ENCODE measurements at places on chromosomes 5 and 9.

DNA sequence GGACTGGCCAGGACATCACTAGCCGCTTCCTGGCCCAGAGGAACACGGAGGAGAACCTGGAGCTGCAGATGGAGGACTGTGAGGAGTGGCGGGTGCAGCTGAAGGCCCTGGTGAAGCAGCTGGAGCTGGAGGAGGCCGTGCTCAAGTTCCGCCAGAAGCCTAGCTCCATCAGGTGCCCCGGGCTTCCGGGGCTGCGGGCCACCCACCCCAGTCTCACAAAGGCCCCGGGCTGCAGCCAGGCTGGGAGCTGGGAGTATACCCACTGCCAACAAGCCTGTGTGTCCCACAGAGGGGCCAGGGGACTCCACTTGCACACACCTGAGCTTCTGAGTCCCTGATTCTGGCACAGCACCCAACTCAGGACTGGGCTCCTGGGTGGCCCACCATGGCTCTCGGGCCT lies 1.7 kb upstream of the RABL6 start:
- no peak for DNase-seq

GRCh38 chr9:78072586-78073199 lies 41.1 kb upstream of the GNAQ start:
- DNase-seq: no peak

DNA sequence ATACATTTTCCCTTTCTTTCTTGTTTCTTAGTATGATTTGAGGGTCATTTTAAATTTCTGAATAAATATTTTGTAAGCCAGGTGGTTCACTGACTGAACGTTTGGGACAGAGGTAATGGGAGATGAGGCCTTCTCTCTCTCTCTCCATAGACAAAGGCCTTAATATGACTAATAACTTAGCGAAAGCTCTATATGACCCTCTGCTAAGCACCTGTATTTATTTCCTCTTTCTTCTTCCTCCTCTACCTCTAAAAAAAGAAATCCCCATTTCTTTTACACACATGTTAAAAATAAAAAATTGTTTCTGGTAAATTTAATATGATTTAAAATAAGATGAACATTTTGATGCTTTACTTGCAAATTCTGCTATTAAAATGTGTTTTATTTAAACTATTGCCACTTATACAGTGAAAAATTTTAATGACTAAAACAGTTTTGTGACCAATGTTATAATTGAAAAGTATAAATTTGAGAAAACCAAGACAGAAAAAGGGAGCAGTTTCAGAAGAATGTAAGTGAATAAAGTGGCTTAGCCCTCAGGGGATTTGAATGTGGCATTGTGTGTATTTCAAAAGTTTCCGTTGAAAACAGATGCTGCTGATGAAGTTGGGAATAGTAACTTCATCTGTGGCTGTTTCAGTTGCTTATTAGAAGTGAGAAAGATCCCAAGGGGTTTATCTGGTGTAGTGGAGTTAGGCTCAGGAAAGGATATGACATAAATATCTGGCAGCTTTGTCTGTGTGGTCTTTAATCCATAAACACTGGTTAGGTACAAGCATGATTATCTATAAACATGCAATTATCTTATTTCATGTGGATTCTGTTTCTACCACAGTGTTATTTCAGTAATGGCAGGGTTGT lies 128.6 kb upstream of the GRHPR start:
- no peak for DNase-seq

GRCh38 chr5:150558088-150558621 lies 50.2 kb downstream of the NDST1 start:
- no peak for DNase-seq

GRCh38 chr5:109177227-109177626 lies 232.5 kb downstream of the PJA2 start:
- DNase-seq: no peak

DNA sequence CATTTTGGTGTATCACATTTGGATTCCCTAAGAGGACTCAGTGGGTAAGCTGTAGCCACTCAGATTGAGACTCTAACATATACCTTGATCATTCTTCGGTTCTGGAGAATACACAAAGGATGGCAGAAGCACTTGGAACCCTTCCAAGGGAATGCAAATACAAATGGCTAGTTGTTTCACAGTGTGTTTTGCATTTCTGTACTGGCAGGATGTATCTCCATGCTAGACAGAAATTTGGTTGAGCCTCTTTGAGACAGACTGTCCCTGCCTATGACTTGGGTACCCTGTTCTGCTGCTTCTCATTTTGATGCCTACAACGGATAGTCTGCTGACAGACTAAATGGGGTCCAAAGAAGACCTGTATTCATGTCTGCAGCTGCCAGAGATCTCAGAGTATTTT lies 273.5 kb downstream of the TMEM38B start:
- DNase-seq: no peak

- no peak for DNase-seq
Observed at GRCh38 chr5:57695706-57696388, 213.2 kb upstream of the ACTBL2 start.

GRCh38 chr9:136318111-136318775 lies 9.1 kb upstream of the GPSM1 start:
- DNase-seq: no peak
